Mesothelial cell of epicardium (in vitro differentiated cells): ENCODE measurements at places on chromosomes 2 and 18.

DNA sequence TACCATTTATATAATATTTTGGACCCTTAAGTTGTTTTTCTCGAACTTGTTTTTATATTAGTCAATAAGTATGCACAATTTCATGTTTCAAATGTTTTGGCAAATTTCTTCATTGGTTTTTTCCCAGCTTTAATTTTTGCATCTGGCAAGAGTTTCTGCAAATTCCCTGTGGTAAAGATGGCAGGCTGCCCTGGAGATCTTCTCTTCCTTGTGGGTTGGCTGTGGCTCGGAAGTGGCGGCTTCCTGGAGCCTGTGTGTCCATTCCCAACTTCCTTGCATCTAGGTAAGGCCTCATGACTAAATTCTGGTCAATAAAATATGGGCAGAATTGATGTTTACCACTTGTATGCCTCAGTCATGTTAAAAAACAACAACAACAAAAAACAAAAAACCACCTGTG is 818.6 kb downstream of the EPHA4 start:
- no peak for DNase-seq

DNA sequence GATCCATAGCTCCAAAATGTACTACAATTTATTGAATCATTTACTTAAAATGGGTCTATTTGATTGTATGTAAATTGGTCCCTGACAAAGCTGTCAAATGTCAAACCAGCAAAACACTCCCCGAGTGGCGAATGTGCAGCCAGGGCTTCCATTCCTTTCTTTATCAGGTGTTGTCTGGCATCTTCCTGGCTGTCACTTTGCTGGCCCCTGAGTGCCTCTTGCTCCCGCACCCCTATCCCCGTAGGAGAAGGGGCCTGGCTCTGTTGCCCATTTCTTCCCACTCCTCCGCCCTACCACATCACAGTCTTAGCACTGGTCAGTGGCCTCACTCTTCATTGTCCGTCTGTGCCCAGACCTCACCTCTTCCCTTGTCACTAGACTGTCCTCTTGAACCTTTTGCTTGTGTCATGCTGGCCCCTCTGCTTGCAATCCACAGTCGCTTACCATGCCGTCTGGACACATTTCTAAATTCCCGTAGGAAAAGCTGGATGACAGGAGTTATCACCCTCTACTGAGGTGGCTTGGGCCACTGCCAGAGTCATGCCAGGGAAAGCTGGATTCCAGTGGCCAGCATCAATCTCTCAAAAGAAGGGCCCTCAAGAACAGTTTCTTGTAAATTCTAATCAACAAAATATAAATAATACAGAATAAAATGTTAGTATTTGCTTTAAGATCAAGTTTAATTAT is 15.4 kb downstream of the UBE2F start:
- DNase-seq = no peak

GRCh38 chr2:118791483-118791882 is 56.0 kb downstream of the EN1 start:
- no peak for DNase-seq

DNA sequence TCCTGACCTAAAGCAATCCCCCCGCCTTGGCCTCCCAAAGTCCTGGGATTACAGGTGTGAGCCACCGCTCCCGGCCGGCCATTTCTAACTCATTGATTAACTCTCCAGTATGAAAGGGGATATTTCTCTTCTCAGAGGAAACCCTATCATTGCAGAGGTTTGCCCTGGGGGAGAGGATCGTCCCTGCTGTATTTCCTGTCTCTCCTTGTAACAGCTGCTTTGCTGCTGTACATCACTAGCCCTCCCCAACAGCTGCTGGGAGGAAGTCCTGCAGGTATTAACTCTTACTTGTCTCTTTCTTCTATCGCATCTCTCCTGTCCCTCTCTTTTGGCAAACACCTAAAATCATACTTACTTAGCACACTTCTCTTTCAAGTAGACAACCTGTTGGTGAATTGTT is 219.0 kb upstream of the DSEL start:
- DNase-seq = no peak

- no peak for DNase-seq
These were observed 84.8 kb downstream of the HS6ST1 start for GRCh38 chr2:128233790-128234395.

GRCh38 chr18:45684341-45685115 is 39.5 kb upstream of the SLC14A1 start:
- no peak for DNase-seq

DNA sequence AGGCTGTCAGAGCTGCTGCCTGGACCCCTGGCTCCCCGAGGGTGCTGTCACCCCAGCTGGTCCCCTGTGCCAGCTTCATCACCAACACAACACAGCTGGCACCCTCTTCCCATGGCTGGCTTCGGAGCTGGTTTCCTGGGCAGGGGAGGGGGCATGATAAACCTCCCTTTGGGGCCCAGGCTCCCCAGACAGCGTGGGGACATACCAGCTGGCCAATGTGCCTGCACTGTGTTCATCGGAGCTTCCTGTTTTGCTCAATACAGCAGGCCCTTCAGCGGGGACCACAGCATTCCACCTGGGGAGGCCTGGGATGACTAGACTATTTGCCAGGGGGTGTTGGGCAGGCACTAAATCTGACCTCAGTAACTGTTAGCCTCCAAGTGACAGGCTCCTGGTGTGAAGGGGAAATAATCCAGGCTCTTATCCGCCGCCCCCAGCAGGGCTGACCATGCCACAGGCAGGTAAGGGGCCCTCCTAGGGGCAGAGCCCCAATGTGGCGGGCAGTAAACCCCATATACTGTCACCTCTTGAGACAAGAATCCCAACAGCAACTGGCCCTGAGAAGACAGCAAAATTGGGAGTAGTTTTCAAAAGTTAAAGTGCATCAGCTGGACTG is 44.6 kb downstream of the EMX1 start:
- DNase-seq = no peak

DNA sequence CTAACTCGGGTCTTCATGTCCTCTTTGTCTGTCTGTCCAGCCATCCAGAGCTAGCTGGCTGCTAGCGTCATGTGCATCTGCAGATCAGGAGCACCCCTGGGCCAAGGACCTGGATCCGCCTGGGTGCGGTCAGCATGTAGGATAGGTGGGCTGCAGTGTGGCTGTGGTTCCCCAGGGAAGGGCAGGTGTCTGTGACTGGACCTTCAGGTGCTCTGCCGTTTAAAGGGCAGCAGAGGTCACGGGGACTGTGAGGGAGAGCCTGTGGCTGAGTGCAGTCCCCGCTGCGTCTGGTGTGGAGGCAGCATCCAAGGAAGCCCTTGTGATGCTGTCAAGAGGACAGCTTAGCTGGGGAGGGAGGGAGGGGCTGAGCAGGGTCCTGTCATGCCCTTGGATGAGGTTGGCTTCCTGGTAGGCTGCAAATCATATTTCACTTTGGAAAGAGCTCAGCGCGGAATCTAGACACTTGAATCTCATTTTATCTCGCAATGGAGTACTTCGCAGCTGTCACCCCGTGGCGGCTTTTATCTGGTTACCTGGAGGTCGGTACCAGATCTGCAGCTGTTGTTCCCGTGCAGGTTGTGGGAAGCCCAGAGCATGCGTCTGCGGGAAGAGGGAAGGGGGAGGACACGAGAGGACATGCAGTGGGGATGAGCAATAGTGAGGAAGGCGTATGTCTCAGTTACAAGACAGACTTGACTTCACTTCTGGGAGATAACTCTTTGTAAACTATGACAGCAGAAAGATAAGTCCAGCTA is 5.9 kb upstream of the RALB start:
- DNase-seq = no peak

DNA sequence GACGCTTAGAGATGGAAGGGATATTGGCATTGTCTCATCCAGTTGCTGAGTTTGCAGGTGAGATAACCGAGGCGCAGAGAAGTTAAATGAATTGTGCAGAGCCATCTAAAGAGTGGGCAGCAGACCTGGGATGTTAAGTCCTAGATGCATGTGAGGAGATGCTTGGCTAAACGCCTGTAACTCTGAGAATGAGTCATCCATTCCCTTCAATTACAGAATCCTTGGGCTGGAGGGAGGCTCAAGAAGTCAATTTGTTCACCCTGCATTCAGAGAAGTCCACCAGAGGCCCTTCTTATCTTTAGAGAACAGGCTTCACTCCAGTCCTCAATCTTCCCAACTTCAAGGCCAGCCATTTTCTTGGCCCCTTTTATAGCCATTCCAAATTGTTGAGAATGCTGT is 1.6 kb downstream of the EHD3 start:
- peak; percentile 13 for DNase-seq

GRCh38 chr2:239359196-239359912 is 41.5 kb downstream of the HDAC4 start:
- DNase-seq = no peak

GRCh38 chr2:32289165-32289999 is 11.7 kb downstream of the YIPF4 start:
- no peak for DNase-seq

GRCh38 chr18:12060182-12060870 is 33.3 kb upstream of the ANKRD62 start:
- DNase-seq = no peak

GRCh38 chr2:112640800-112641675 is 4.7 kb upstream of the SLC20A1 start:
- DNase-seq = no peak

- DNase-seq = no peak
These were observed 13.3 kb downstream of the PPP4R3B start for GRCh38 chr2:55604027-55604565.

- no peak for DNase-seq
These were observed 103.9 kb upstream of the MCFD2 start for GRCh38 chr2:47019532-47019931.

DNA sequence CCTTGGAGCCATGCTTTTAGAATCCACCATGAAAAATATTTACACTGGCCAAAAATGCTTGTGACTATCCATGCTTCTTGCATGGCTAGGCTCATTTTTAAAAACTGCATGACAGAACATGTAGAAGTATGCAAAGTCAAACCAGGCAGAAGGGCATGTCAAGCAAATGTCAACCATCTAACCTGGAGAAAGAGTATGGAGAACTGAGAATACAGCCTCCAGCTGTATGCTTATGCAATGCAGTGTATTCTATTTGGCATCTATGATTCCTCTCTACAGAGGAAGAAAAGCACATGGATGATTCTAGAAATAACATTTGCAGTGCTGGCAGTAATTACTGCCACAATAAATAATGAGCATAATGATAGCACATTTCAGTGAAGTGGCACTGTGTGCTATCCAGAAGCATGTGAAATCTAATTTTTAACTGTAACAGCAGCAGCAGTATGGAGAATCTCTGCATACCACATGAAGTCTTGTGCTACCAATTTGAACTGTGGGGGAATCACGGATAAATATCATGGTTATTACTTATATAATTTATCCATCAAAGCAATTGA is 87.3 kb upstream of the CCDC141 start:
- DNase-seq = no peak
